ENCODE measurements at places on chromosomes 7 and 10.

- DNase-seq: no peak
Observed at GRCh38 chr10:14879124-14879927, 660 bp downstream of the SUV39H2 start.

DNA sequence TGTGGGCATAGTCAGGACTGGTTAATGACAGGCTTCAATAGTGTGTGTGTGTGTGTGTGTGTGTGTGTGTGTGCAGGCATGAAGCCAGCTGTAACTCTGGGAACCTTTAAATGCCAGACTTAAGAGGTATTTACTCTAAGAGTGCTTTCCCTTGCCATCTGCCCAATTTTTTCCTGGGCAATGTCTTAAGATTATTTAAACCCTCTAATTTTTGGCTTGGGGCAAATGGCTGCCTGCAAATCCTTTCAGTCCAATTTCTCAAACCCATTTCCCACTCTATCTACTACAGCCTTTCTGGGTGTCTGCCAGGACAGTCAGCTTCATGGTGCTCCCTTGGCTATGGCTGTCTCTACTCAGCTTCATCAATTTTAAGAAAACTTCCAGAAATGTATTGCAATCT is 62.6 kb upstream of the C1GALT1 start:
- DNase-seq: no peak

GRCh38 chr10:96578022-96578421 is 8.8 kb downstream of the TM9SF3 start:
- no peak for DNase-seq

- no peak for DNase-seq
Observed at GRCh38 chr7:134850066-134850465, 70.6 kb downstream of the CALD1 start.

GRCh38 chr7:135327458-135327857 is 93.8 kb downstream of the STRA8 start:
- no peak for DNase-seq

- no peak for DNase-seq
Observed at GRCh38 chr10:72597897-72598296, 28.0 kb downstream of the MICU1 start.

DNA sequence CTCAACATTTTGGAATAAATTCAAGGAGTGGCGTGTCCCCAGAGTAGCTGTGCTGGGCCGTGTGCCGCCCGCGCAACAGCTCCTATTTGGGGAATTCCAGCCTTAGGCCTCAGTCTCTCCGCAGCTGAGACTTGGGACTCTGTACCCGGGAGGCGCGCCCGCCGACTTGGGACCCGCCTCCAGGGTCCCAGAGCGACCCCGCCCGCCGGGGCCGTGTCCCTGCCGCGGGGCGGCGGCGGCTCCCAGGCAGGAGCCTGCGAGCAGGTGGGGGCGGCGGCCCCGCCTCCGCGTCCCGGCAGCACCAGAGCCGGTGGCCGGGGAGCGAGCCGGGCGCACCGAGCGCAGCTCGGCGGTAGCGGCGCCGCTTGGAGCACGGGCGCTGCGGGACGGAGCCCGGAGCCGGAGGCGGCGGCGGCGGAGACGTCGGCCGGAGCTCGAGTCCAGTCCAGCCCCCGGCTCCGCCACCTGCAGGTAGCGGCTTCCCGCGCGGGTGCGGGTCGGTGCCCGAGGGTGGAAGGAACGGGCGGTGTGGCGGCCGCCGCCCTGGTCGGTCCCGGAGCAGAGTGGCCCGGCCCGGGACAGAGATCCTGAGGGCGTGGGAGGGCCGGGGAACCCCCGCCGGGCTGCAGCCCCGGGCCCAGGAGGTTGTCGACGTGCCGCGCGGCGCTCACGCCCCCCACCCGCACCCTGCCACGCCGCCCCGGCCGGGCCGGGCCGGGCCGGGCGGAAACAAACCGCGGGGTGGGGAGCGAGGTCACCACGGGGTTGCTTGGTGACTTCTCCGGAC is at the start of gene WIPF3:
WIPF3 (plus strand) TSS at position 301 of the 787 bp plus-strand sequence. CDS start 28,217 bp downstream, outside the sequence.
- DNase-seq: no peak

DNA sequence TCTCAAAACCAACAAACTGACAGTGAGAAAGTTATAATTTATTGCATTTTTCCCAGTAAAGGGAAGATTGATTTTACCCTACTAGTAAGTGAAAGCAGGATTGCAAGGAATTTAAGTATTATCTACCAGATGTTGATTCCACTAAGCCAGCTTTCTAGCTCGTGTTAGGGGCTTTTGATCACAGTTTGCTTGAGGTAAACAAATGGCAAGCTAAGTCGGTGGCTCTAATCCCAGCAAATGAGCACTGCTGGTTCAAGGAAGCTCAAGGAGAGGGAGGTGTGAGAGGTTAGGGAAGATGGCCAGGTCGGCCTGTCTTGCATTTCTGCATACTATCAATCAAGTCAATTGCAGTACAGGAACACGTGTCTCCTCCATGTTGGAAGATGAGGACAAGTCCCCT is 448.7 kb upstream of the POM121L12 start:
- no peak for DNase-seq

GRCh38 chr10:120477021-120477742 is 20.2 kb downstream of the PLPP4 start:
- no peak for DNase-seq

- no peak for DNase-seq
Observed at GRCh38 chr10:96655461-96656197, 64.7 kb downstream of the PIK3AP1 start.

DNA sequence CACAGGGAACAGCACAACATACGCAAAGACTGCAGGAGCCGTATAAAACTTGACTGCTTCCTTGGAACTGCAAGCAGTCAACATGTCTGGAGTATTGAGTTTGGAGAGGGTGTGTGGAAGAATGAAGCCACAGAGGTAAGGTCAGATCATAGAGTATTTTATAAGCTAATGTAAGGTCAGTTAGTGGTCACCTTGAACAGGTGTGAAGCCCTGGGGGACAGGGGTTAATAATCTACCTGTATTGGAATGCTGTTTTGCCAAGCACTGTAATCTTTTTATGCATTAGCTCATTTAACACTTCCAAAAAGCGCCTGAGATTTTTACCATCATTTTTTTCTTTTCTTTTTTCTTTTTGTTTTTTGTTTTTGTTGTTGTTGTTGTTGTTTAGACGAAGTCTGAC is 23.1 kb downstream of the PLAU start:
- no peak for DNase-seq

- DNase-seq: no peak
Observed at GRCh38 chr10:46325021-46325420, 38.2 kb downstream of the ANTXRL start.

Measured in substantia nigra (tissue), 51 donors.